ENCODE measurements at places on chromosomes 1 and 21.

- no peak for DNase-seq
Observed at GRCh38 chr1:174999936-175000696, at the start of gene CACYBP. TSS of gene CACYBP (plus strand) at chr1:174999947. CDS start at chr1:175000181, 234 bp downstream.

- no peak for DNase-seq
Observed at GRCh38 chr1:51336004-51336403, 5.6 kb upstream of the TTC39A start.

DNA sequence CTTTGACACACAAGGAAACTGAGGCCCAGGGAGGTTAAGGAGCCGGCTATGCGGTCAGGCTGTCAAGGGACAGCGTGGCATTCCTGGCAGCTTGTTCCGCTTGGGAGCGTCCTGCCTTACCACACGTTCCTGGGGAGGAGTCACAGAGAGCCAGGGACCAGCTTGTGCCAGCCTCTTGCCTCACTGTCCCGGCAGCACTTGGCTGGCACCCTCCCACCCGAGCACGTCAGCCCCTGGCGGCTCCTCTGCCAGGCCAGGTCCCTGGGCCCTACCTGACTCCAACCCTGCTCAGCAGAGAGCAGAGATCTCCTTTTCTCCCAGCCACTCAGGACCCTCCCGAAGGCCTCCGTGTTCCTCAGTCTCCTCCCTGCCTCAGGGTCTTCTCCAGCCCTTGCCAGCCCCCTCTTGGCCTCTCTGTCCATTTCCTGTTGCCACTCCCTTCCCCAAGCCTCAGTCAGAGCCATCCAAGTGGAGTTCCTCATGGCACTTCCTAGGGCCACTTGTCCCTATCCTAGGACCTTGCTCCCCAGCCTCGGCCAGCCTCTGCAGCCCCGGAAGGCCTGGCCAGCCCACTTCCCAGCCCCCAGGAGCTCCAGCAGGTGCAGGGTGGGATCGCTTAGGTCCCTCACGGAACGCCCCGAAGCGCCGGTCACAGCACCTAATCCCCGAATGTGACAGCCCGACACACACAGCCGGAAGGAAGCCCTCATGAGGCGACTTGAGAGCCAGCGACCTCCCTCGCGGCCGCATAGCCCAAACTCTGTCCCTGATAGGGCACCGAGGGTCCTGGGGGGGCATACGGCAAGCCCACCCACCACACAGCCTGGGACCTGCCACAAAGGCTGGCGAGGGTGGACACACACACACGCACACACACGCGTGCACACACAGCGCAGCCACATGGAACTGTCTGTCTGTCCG, 130.3 kb downstream of the CASZ1 start:
- no peak for DNase-seq

- DNase-seq, result no peak
Observed at GRCh38 chr1:27787895-27788294, 14.9 kb downstream of the STX12 start.

GRCh38 chr1:224828691-224829090, 100.8 kb upstream of the DNAH14 start:
- DNase-seq, result no peak

- no peak for DNase-seq
Observed at GRCh38 chr1:227234998-227235405, 83.3 kb downstream of the CDC42BPA start.

GRCh38 chr1:80113168-80114038, 1106.9 kb upstream of the ADGRL4 start:
- no peak for DNase-seq

DNA sequence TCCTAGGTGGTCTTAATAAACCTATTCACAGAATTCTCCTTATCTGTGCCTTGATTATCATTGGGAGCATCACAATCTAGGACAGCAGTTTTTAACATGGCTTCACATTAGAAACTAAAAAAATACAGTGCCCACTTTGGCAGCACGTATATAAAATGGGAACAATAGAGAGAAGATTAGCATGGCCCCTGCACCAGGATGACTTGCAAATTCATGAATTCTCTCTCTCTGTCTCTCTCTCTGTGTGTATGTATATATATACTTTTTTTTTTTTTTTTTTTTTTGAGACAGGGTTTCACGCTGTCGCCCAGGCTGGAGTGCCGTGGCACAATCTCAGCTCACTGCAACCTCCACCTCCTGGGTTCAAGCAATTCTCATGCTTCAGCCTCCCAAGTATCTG, 6.2 kb upstream of the PPP1R8 start:
- DNase-seq, result no peak

DNA sequence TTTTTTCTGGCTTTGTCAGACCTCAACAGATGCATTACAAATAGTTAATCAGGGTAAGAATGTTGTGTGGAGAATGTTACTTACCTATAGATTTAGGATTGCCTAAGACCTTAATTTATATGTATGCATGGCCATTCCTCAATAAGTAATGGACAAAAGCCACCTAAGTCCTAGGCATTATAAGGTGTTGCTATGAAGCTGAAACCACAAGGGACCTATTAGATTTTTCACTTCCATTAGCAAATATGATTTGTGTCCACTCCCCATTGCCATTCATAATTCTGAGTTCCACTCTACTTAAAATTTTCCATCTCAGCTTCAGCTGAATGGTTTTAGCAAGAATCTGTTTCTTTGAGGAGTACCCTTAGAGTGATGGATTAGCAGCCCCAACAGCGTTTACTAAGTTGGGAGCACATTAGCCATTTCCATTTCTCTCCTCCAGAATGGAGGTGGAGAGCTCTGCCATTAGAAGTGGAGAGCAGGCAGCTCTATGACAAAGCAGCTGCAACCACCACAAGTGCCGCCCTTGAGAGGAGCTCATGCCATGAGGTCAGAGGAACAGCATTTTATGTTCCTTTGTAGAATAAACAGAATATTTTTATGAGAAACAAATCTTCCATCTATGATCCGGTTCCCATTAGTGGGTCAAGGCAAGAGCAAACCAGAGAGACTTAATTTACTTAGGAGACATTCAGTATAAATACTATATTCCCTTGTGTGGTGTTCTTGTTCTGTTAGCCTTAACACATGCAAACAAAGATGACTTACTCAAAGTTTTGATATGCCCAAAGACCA, 28.9 kb upstream of the C1orf87 start:
- no peak for DNase-seq

GRCh38 chr1:196063952-196064351, 544.3 kb downstream of the KCNT2 start:
- DNase-seq, result no peak

- DNase-seq, result no peak
Observed at GRCh38 chr1:178122283-178122682, 28.4 kb downstream of the RASAL2 start.

GRCh38 chr1:98732985-98733781, 71.7 kb downstream of the SNX7 start:
- DNase-seq, result no peak

DNA sequence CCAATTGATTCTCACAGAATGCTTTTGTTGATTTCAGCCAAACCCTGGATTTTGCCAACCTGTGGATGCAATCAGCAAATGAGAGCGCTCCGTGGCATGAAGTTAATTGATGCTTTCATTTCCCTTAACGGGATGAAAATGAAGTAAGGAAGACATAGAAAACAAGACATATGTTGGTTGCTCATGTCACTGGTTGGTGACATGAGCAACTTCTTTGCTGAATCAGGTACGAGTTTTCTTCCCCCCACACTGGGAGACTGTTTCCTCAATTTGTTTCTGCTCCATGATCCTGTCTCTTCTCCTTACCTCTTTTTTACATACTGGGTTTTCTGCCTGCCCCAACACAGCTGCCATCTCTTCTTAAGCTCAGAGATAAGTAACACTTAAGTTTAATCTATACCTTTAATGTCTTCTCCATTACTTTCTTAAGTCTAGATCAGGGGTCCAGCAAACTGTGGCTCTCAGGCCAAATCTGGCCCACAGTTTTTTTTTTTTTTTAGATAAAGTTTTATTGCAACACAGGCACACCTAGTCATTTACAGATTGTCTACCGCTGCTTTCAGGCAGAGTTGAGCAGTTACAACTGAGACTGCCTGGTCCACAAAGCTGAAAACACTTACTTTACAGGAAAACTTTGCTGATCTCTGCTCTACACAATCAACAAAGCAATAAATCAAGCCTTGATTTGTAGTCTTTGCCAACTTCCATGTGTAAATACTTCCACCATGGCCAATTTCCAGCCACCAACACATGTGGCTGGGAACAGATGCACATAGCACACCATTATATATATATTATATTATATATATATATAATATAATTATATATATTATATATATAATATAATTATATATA, 13.3 kb downstream of the GPR157 start:
- DNase-seq, result no peak

DNA sequence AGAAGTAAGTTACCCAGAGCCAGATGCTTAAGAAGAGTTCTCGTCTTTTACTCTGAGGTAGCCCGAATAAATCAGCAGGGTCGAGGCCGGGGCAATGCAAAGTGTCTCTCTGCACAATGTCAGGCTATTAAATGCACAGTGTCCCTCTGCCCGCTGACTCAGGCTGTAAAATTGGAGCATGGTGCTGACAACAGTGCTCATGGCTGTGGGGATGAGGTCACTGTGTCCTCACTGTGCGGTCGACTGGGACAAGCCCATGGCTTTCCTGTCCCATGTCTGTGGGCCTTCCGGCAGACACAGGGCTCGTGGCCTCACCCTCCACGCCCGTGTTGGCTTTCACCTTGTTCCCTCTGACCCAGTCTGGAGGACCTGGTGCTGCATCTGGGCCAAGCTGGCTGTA, 14.6 kb upstream of the SLC2A1 start:
- DNase-seq, result no peak

GRCh38 chr1:203305809-203306088, 430 bp downstream of the BTG2 start:
- DNase-seq, result no peak

DNA sequence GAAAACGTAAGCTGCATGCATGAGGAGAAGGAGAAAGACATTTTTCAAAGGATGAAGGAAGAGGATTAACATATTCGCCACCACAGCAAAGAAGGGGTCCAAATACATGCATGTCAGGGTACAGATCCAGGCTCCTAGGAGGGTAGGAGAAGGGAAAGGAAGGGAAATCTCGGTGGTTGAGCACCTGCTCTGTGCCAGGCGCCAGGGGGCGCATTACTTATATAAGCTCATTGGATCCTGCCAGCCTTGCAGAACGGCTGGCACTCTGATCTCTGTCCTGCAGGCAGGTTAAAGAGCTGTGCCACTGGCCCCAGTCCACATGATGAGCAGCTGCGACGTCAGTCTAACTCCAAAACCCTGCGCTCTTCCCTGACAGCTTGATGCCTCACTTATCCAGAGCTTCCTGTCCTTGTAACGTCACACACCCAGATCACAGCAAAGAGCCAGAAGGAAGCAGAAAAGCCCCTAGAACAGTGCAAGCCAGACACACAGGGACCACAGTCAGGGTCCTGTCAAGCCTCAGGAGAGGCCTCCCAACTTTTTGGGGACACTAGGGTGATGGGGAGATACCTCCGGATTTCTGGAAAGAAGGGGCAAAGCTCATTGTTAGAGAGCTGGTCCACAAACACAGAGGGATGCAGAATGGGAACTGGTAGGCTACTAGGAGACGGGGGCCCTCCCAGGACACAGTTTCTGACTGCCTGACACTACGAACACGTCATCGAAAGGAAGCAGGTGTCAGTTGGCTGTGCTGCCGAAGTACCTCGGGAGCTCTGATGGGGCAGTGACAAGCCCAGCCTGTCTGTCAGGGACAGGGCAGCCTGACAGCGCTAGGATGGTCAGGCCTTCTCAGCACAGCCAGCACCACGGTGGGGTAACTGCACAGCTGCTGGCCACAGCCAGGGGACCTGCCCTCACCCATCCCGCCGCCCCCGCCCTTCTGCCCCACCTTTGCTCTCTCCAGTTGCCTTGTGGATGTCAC, 99.1 kb downstream of the BEND5 start:
- peak; percentile 70 for DNase-seq

DNA sequence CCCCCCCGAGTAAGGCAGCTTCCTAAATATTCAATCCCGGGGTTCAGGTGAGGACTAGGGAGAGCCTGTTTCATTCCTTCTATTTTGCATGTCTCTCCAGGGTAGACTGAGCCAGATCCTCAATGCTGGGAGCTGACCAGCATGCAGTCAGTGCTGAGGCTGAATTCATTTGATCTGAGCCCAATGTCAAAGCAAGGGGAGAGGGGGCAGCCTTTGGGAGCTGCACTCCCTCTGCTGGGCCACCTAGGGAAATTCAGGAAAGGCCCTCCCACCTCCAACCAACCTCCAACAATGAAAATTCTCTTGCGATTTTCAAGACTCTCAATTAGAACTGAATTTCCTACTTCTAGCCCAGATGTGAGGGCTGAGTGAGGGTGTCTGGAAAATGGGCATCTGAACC, 371.2 kb downstream of the NPHP4 start:
- DNase-seq, result peak; percentile 9

GRCh38 chr1:245058436-245058835, 96.3 kb upstream of the KIF26B start:
- no peak for DNase-seq

- DNase-seq, result no peak
Observed at GRCh38 chr21:16047904-16048303, 318.1 kb downstream of the USP25 start.

GRCh38 chr1:165449131-165449530, 4.2 kb upstream of the RXRG start:
- no peak for DNase-seq

DNA sequence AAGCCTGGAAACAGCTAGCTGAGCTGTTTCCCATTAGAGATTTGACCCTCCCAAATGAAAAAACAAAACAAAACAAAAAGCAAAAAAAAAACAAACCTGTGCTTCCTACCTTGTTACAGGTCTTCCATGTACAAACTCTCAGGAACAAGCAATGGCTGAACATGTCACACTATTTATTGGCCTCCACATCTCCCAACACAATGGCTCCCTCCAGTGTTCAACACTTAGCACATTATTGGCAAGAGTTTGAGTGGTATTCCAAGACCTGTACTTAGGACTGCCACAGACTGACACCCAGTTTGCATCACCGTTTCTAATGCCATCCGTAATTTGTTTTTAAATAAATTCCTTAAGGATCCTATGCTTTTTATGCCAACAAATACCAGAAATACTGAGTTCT, 195.0 kb upstream of the OLFM3 start:
- DNase-seq, result peak; percentile 75

DNA sequence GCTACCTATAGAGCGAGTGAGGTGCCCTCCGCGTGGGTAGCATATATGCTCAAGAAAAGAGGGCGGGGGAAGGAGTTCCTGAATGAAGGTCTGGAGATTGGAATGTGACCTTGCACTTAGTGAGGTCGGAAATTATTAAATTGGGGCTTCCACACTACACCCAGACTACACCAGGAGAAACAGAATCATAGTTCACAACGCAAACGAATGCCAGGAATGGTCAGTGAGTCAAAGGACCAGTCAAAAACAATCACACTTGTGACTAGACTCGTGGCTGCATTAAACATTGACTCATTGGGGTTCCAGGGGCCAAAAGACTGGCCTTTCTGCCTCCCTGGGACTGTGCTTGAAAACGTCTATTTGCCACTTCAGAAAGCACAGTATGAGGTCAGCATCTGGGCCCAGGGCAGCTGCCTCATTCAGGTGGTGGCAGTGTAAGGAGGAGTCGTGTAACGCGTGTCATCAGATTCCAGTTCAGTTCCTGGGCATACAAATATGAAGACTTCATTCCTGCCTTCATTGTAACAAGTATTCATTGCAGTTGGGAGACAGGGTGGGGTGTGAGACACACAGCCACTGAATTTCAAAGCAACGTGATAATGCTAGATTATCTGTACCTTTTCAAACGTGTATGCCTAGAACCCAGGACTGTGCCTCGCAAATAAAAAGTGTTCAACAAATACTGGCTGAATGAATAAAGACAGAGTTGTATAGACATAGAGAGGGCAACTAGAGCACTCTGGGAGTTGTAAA, at the start of gene YOD1:
Gene YOD1 (minus strand): TSS at position 18 of the 753 bp plus-strand sequence. CDS start 178 bp downstream, outside the sequence.
- DNase-seq, result no peak

- DNase-seq, result no peak
Observed at GRCh38 chr1:39646232-39647081, 7.0 kb upstream of the HEYL start.

All from NCI-H748 treated with DMSO at 0.1 percent for 48 hours (cell line).